ENCODE measurements at places on chromosomes 3 and 15. TPM values are rescaled to one million over a fixed set of nuclear protein-coding genes. Genes with fewer than 3 reads are reported as not detected.

The RTP1 gene
- not detected for total RNA-seq

The GPR149 gene
- not detected for total RNA-seq

The SYNPR gene
- not detected for total RNA-seq

GRCh38 chr15:31337352-31338031 is 10.9 kb downstream of the KLF13 start:
- DNase-seq, result no peak

- DNase-seq, result no peak
Observed at GRCh38 chr3:2540115-2540514, 441.4 kb downstream of the CNTN4 start.

DNA sequence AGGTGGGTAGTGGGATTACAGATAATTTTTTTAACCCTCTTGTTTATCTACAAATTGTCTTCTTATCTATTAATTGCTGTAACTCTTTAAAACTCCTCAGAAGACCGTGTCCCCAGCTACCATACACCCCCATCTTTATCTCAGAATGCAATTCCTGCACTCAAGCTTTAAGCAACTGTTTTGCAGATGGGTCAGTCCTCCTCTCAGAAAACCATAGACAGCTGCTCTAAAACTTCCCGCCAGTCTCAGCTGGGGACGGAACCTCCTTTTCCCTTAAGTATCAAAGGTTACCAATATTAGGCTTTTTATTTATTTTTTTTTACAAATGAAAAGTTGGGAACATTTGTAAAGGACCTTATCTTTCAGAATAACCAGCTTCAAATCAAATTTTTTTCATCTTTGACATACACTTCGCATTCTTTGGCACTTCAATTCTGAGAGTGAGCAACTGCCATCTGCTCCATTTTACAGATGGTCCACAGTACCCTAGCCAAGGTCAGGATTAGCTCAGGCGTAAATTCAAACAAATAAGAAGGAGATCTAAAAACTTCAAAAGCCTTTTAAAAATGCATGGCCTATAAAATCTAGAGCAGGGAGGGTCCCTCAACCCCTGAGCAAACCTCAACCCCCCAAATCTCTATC is 1.3 kb downstream of the GATM start:
- no peak for DNase-seq

GRCh38 chr3:141349711-141350110 is 18.6 kb upstream of the ZBTB38 start:
- DNase-seq, result no peak

DNA sequence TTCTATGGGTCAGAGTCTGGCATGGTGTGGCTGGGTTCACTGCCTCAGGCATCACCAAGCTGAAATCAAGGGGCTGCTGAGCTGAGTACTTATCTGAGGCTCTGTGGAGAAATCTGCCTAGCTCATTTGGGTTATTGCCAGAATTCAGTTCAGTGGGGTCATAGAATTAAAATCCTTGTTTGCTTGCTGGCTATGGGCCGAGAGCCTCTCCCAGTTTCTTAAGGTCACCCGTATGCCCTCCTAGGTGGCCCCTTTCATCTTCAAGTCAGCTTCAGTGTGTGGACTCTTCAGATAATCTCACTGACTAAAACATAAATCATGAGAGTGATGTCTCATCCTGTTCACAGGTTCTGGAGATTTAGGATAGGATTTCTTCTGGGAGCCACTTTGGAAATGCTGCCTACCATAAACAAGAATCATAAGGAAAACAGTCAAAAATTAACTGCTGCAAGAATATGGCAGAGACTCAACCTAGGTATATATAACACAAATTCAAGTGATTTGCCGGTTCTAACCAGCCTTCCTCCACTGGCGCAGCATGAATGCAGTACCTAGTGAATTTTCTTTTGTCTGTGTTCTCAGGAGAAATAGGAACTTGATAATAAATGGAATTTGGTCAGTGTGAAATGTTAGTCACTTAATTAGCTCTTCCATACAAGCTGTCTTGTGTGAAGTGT is 5.3 kb downstream of the CP start:
- no peak for DNase-seq

GRCh38 chr3:125032100-125032643 is 23.6 kb downstream of the HEG1 start:
- no peak for DNase-seq

GRCh38 chr15:77985031-77985930 is 92.2 kb downstream of the TBC1D2B start:
- peak; percentile 35 for DNase-seq

DNA sequence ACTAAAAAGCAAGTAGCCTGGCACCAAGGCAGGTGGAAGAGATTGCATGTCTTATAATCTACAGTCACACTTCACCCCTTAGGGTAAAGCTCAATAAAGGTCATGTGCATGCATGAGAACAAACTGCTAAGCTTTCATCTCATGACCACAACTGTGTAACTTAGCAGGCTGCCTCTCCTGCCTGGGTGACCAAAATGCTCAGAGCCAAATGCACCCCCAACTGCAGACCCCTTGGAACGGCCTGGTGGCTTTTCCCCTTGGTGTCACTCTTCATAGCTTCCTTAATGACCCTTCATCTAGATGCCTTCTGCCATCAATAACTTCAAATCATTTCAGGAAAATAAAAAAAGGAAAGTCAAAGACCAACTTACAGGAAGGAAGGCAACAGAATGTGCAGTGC is 88.1 kb downstream of the ADAMTS17 start:
- DNase-seq, result no peak

- no peak for DNase-seq
Observed at GRCh38 chr3:161025911-161026310, 79.2 kb downstream of the B3GALNT1 start.

DNA sequence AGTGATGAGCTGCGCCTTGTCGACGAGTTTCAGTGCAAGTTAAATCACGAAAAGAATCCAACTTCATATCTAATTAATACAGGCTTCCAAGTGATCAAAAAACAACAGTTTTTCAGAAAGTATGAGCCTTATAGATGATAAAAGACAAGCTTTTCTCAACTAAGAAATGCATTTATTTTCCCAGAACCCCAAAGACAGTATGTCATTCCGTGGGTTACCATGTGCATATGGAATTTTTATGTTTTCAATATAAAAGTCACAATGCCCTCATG is 442.8 kb downstream of the MAGI1 start:
- no peak for DNase-seq

GRCh38 chr3:193997228-193998122 is 138.5 kb upstream of the HES1 start:
- DNase-seq, result peak; percentile 73

DNA sequence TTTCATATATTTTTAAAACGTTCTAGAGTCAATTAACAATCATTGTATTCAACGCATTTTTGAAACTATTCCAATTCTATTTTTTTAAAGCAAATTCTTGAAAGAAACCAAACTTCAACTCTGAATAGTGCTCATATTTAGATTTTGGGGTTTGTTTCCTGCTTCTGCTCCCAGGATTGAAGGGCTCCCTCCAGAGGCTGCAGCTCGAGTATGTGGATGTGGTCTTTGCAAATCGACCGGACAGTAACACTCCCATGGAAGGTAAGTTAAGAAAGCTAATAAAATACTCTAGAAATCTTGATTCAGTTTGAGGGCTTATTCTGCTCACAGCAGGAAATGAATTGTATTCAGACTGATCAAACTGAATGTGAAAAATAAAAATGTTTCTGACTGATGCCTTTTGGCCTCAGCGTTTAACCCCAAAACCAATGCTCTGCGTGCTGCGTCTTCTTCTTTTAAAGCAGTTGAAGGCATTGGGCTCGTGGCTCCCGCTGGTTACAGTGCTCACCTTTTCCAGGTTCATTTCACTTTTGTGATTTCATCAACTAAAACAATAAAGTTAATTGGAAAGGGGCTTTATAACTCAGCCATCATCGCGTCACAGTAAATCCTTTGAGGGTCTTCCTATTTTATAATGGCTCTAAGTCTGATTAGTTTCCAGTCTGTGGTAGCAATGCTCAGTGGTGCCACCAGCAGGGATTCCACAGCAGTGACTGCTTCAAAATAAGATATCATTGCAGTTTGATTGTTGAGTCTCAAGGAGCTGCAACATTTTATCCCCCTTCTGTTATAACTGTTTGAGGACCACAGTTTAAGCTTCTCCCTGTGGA is 80.1 kb downstream of the SSR3 start:
- DNase-seq, result no peak

DNA sequence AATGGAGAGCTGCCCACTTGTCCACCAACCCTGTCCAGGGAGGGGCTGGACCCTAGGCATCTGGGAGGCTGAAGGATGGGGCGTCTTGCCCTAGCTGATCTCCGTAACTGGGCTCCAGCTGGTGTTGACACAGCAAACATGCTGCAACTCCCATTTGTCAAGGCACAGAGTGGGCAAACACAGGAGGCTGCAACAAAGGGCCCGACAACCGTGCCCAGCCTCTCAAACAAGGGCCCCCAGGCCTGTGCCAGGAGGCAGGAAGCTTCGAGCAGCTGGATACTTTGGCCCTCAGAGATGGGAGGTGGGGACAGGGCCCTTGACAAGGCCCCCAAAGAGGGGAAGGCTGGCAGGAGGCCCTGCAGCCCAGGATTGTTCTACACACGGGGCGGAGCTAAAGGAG is 64.2 kb upstream of the TMEM115 start:
- DNase-seq, result no peak

GRCh38 chr3:53080612-53081205 is 34.8 kb upstream of the SFMBT1 start:
- DNase-seq, result no peak

DNA sequence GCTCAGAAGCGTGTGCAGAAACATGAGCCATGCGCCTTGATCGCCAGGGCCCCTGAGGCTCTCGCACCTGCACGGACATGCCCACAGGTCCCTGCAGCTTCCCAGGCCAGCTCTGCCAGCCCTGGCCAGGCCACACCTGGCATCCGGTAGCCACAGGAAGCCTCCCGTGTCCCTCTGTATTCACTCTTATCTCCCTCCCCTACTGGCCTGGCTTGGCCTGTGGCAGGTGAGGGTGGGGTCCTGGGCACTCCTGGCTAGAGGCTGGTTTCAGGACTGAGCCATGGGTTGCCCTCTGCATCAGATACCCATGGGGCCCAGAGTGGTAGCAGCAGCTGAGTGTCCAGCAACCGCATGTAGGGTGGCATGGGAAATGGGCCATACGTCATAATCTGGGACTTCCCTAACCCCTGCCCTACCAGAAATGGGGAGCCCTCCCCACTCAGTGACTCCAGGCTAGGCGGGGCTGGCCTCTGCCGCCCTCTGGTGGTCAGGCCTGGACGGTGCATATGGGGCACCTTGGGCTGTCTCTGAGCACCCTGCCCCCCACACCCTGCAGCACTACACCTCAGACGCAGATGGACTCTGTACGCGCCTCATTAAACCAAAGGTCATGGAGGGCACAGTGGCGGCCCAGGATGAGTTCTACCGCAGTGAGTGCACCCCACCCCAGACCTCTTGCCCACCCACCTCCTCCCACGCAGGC is 12.6 kb upstream of the LMAN1L start:
- peak; percentile 95 for DNase-seq

- DNase-seq, result no peak
Observed at GRCh38 chr3:147428754-147429153, 19.6 kb downstream of the ZIC1 start.

DNA sequence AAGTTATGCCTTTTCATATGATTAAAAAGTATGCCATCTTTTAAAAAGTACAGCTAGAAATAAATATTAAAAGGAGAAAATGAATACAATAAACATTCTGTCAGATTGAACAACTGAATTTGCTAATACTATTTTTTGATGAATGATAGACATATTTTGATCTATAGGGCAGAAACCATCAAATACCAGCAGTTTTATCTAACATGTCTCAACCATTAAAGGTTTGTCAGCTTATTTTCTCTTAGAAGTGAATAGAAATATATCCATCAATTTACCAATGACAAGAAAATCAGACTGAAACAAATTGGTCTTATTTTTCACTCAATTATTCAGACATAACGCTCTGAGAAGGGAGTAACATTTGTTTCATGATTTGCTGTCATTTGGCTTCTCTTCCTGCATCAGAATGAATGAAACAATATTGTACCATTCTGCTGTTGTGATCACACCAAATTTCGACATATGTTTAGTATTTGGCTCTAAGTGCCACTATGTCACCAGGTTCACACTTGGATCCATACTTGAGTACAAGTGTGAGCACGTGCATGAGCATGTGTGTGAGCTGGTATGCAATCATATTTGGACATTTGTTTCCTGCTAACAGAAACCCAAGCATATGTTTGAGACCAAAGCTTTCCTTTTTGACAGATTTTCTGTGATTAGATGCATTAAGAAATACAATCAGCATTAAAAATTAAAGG is 86.5 kb downstream of the THRB start:
- DNase-seq, result no peak

- no peak for DNase-seq
Observed at GRCh38 chr3:30341851-30342250, 264.6 kb upstream of the TGFBR2 start.

Data from Right ventricle myocardium inferior (tissue), 1 donor.